Hippocampal formation (tissue), 2 donors: ENCODE measurements at places on chromosomes 3 and 15.

DNA sequence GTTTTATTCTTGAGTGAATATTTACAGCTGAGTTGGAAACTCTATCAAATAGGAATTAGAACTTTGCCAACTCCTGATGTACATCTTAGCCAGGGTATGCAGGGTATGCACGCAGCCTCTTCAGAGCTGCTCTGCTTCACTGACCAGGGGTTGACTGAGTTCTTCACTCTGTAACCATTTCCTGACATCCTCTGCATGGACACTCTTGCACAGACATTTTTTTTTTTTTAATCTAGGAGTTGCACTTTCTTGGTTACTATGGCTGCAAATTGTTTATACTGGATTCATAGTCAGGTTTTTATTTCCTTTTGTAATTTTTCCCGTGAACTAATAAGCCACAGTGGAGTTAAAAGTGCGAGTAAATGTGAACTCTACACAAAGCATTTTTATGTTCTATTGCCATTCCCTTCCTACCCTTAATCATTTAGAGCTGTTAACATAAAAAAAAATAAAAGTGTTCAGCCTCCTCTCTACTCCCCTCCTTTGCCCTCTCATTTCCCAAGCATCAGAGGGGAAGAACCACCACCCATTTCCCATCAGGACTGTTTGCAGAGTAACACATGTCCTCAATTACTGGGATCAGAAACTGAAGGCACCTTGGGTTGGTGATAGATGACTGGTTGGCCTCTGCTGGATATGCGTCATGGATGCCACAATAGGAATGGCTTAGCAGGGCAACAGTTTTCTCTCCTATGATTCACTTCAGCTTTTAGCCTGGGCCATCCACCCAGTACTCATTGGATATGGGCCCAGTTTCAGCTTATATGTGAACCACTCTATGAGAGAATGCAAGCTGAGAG is 54.0 kb downstream of the DUT start:
- no peak for DNase-seq

GRCh38 chr15:66782785-66783184 is 80.7 kb downstream of the SMAD6 start:
- DNase-seq, result no peak

DNA sequence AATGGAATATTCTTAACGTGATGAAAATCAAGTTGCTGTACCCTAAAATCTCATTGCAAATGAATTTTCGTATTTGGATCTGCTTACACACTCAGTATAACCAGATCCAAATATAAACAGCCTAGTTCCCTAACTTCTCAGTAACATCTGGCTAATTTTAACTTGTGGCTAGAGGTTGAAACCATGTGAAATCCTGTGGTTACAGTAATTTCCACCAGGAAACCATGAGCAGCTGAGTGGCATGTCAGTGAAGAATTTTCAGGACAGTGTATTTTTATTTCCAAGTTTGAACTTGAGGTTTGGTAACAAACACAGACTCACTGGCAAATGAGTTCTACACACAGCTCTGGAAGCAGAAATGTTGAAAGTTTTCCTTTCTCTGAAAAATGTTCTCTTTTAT is 754.1 kb downstream of the NR2F2 start:
- DNase-seq, result no peak

- no peak for DNase-seq
Measured at GRCh38 chr3:197236362-197236761, 62.0 kb downstream of the DLG1 start.

GRCh38 chr3:30795176-30795575 is 99.3 kb downstream of the GADL1 start:
- no peak for DNase-seq

DNA sequence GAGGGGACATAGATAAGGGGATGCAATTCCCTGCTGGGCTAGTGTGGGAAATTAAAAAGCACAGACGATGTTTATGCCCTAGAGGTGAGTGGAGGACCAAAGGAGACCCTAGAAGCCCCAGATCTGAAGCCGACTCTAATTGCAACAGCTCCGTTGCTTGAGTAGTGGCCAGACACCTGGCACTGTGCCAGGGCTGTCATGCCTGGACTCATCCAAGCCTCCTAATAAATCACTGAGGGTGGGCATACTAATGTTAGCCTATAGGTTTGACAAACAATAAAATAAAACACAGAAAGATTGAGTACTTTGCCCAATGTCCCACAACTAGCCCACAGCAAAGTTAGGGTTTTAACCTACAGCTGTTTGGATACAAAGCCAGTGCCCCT is 25.4 kb upstream of the MRPS22 start:
- no peak for DNase-seq

DNA sequence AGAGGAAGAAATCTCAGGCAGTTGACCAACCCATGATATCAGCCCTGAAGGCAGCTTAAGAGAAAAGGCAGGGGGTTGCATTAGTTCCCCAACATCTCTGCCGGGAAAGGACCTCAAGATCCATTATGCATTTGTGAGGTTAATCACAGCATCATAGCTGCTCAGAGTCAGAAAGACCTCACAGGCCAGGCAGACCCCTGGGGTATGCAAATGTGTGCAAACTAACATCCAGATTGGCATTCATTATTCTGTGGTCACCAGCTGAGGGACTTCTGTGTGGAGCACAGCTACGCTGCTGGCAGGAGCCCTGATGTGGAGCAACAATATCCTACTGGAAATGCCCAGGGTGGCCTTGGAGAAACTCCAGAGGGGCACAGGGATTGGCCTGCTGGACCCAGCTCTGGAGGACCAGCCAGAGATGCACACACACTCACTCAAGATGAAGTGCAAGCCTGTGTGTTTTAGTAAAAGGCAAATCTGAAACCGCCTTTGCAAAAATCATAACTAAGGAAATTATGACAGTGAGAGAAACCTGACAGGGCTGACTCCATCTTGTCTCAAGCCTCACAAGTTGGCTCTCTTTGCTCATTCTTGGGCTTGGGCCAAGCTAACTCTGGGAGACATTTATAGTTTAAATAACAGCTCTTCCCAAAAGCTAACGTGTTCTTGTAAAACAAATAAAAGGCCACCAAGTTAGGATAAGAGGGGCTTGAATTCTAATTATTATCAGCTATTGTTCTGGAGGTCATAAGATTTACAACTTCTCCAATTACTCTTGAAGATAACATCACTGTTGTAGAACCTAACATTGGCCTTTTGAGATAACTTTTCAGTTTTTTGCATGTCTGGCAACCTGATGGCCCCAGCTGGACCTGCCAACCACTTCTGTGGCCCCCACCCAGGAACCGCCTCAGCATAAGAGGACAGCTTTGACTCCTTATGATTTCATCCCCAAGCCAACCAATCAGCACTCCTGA is 257.1 kb downstream of the UACA start:
- DNase-seq, result no peak

DNA sequence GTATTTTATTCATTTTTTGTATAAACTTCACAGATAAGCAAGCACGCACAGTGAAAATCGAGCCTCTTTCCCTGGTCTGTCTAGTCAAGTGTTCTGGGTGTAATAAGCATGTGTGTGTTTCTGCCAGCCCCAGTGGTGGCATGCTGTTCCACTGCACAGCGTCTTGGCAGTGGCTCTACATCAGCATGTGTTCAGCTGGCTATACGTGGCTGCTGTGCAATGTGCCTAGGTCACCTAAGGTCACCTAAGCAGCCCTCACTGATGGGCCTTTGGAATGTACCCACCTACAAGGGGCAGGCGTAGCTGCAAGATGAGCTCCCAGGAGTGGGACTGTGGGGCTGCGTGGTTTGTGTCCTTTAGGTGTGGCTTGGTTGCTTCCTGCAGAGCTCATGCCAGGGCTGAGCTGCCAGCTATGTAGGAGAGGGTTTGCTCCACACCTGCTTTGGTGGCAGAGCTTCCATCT is 4.9 kb downstream of the LIMD1 start:
- DNase-seq, result no peak

GRCh38 chr3:50816894-50817293 is 142.2 kb downstream of the DOCK3 start:
- no peak for DNase-seq

DNA sequence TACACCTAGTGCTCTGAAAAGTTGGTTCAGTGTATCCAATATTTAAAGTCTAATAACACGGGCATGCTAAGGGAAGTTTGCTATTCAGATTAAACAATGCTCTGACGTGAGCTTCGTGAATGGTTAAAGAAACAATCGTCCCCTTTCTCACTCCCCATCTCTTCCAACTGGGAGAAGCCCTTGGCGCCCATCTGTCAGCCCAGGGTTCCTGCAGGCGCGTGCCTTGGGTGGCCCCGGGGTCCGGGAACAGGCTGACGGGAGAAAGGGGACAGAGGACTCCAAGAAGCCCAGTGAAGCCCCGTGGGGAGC is 413 bp downstream of the SEC22C start:
- DNase-seq, result no peak

GRCh38 chr15:22939051-22939450 is 41.1 kb downstream of the CYFIP1 start:
- DNase-seq, result no peak

DNA sequence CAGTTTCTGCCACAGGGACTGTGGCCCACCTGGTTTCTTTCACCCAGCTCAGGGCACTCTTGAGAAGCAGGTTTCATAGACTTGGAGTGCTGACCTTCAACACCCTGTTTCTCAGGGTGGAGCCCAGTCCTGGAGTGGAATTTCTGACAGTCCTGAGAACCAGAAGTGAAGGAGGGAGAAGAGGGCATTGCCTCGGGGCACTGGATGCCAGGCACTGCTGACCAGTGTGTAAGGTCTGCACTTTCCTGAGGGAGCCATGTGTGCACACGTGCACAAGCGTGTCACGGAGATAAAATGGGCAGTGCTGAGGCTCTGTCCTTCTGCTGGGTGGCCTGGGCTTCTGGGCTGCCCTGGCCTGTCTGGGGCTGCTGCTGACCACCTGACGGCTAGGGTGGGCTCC is 118.5 kb downstream of the SEC22A start:
- no peak for DNase-seq

- no peak for DNase-seq
Measured at GRCh38 chr3:126500016-126500415, 17.6 kb downstream of the UROC1 start.

- no peak for DNase-seq
Measured at GRCh38 chr3:12097971-12098370, 60.7 kb downstream of the TIMP4 start.

DNA sequence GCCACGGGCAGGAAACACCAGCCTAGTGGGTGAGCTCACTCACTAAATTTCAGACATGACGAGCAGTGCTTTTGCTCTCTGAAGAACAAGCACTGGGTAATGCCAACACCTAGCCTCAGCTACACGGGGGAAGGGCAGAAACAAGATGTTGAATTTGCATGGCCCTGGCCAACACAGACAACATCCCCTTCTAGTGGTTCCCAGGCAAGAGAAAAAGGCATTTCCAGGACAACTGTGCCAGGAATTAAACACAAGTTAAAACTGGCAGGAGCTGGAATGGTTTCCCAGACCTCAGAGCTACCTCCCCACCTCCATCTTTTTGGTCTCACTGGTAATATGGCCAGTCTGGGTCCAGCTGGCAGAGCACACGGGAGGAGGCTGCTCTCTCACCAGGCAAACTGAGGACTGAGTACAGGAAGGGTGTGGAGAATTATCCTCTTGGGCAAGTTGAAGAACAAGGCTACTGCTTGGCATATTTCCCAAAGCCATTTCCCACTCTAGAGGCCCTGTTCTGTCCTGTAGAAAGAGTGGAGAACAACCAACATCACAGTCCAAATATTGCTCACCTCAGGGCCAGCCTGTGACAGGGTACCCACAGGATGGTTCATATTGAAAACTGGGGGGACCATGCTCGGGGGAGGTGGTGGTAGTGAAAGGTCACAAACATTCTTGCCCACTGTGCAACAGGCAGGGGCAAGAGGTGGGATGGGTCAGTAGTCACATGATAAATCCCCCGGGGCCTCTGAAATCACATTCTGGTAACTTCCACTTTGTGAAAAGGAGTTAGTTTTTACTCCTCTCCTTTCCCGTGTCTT is 26.5 kb downstream of the TSPAN3 start:
- DNase-seq, result peak; percentile 40

DNA sequence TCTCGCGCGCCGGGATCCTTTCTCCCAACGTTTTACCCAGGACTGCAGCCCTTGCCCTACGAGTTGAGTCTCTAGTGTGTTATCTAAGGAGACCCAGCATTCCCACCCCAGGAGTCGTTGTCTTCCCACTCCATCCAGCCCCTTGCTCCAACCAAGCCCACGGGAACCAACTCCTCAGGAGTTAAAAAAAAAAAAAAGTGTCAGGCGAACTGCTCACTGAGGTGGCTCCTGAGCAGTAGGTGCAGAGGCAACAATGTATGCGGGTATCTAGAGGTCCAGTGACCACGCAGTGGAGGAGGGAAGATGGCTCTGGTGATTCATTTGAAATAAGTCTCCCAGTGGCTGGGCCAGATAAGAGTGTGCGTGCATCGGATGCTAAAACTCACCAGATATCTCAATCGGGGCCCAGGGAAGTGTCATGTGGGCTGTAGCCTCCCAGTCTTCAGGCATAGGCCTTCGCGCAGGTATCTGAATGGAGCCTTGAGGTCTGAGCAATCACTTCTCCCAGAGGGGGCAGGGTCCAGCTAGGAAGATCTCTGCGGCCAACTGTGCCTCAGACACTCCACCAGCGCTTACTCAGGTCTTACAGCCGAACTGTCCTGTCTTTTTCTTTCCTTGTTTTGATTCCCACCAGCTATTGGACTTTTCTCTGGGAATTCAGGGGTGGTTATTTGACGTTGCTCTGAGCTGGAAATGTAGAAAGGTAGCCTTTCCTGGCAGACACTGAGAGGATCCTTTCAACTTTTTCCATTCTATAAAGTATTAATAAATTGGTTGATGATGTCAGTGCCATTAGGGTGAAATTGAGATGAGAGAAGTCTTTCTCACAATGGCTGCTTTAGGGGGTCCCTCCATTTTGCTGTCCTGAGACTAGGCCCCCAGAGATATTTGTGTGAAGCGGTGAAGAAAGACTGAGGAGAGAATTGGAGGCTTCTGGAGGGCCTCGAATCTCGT is 21.0 kb downstream of the ZIC4 start:
- DNase-seq, result no peak

- no peak for DNase-seq
Measured at GRCh38 chr3:194874783-194875182, 189.1 kb downstream of the FAM43A start.

DNA sequence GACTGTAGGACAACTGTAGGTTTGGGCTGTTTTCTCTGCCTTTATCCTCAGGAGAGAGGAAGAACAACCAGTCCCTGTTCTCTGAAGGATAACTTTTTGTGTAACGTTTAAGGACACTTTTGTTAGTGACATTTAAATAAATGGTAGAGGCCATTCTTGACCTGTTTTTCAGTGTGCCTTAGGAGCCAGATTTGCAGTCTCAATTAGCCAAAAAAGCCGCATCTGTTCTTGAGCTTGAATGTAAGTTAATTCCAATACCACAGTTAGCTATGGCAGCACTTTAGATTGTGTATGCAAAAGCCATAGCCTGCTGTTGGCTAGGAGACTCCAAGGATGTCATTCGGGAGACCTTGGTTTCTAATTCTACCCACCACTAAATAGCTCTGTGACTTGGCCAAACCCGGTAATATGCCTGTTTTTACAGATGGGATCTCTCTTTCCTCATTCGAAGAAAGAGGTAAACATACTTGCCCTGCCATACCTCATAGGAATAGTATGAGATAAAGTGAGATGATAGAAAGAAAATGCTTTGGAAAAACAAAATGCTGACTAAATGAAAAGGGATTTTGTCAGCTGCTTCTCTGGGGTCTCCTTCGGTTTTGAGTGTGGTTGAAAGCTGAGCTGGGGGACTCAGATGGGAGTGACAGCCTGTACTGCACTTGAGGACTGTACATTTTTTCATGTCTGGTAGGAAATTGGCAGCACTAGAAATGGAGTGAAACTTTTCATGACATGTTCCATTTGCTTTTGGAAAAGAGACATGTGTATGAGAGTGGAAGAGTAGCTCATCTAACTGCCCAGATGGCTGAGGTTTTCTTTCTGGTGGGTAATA is 57.3 kb upstream of the ROPN1 start:
- DNase-seq, result no peak
